ENCODE measurements at places on chromosomes 7 and 10. TPM values are rescaled to one million over a fixed set of nuclear protein-coding genes. Genes with fewer than 3 reads are reported as not detected.

ADCY1 gene
- total RNA-seq, result 0.98 TPM

LRRD1 gene
- total RNA-seq, result 0.17 TPM

CXCL12 gene
- total RNA-seq, result 76.6 TPM

SPAG6 gene
- not detected for total RNA-seq

TMEM176A gene
- 18.4 TPM for total RNA-seq

FFAR4 gene
- 1.8 TPM for total RNA-seq

SKIDA1 gene
- 0.85 TPM for total RNA-seq

All from subcutaneous adipose tissue (tissue), 4 donors.